ENCODE measurements at places on chromosomes 1 and 21.

GRCh38 chr1:84888753-84889152 lies 4.3 kb downstream of the LPAR3 start:
- no peak for DNase-seq

- no peak for DNase-seq
Measured at GRCh38 chr1:38585971-38586370, 273.6 kb downstream of the RRAGC start.

DNA sequence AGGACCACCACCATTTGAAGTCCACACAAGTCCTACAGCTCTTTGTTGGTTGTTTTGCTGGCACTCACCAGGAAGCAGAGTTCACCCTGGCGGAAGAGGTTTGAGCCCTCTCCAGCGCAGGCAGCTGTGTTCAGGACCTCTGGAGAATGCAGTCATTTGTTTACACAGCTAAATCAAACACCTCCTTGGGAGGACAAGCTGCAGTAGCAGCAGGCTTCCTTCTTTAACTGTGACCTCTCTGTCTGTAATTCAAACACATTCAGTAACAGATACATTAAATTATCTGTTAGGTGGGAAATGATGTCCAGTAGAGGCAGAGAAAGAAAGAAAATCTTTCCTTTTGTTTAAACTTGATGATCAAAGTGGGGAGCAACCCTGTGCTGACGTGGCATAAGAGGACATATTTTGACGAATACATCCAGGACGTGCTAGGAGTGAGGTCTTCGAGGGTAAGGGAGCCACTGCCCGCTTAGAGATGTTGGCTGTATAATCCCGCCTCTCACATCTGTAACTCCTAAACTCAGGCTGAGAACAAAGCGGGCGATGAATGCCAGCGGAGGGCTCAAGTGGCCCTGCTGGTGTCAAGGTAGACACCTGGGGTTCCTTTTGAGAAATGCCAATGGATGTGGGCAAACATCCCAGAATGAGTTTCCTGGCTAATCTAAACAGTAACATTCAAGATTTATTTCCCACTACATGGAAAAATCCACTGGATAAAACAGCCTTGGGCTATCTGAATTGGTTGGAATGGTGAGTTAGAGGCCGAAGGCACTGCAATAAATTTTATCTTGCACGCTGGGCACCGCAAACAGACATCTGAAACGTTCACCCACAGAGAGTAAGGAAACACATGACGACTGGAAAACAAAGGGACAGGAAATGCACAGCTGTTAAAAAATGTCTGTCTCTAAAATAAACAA lies 51.7 kb downstream of the ABCA4 start:
- DNase-seq: peak; percentile 55

DNA sequence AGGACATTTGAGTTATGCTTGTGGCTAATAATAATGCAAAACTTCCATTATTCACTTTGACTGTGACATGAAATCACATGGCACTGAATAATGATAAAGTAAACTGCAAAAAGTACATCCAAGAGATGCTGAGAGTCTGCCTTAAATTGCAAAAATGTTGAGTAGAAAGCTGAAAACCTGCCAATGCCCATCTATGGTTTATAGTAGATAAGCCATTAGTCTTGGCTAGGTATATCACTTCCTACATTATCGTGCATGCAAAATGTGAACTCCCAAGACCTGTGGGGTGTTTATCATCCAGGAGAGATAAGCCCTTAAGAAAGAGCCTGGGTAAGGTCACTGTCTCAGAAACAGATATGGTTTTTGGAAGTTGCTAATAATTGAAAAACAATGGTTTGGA lies 208.7 kb upstream of the DPYD start:
- DNase-seq: no peak

DNA sequence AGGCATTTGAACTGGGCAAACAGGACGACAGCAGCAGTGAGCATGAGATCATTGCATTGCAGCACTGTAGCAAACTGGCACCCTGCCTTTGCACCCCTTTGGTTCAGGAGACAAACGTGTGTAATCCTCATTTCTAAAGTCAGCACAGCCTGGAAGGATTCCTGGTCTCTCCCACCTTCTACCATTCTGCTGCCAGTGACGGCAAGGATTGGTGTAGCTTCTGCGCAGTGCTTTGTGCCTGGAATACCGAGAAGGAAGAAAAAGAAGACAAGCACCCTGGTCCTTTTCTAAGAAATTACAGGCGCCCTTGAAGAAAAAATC lies 805.3 kb downstream of the USP25 start:
- peak; percentile 79 for DNase-seq

- no peak for DNase-seq
Measured at GRCh38 chr1:66384258-66384921, 149.6 kb upstream of the SGIP1 start.

GRCh38 chr1:151211972-151212705 lies 13.8 kb downstream of the PIP5K1A start:
- no peak for DNase-seq

GRCh38 chr1:58727364-58727763 lies 27.5 kb upstream of the MYSM1 start:
- DNase-seq: no peak

- DNase-seq: peak; percentile 60
Measured at GRCh38 chr21:44872649-44873355, 688 bp downstream of the PTTG1IP start.

GRCh38 chr1:226786550-226786949 lies 47.5 kb upstream of the ITPKB start:
- DNase-seq: no peak

Data from right forelimb (tissue), 1 donor.